Frontal cortex (tissue), 4 donors: ENCODE measurements at places on chromosomes 12 and 14. TPM values are rescaled to one million over a fixed set of nuclear protein-coding genes. Genes with fewer than 3 reads are reported as not detected.

HIF1A gene
- total RNA-seq = 151 TPM

KLRG1 gene
- total RNA-seq = 8.6 TPM

CIT gene
- 11.4 TPM for total RNA-seq

TAS2R7 gene
- total RNA-seq = 0.41 TPM

EML5 gene
- 32.6 TPM for total RNA-seq

HOXC12 gene
- total RNA-seq = not detected

NKX2-1 gene
- 0.82 TPM for total RNA-seq

USP5 gene
- 77.5 TPM for total RNA-seq

FOXG1 gene
- 65.2 TPM for total RNA-seq

SERPINA9 gene
- not detected for total RNA-seq

CCDC184 gene
- total RNA-seq = 18.8 TPM

RFX4 gene
- total RNA-seq = 2.9 TPM

NXPH4 gene
- 0.82 TPM for total RNA-seq

ISCU gene
- total RNA-seq = 40.8 TPM

IRF9 gene
- 12.2 TPM for total RNA-seq

GALNT16 gene
- total RNA-seq = 4.1 TPM

ZFHX2 gene
- 1.2 TPM for total RNA-seq

NUAK1 gene
- total RNA-seq = 54.6 TPM

TMEM132C gene
- total RNA-seq = 4.1 TPM

SAMD15 gene
- 12.6 TPM for total RNA-seq

TRHDE gene
- 40.4 TPM for total RNA-seq

CLEC4E gene
- total RNA-seq = not detected

COPS7A gene
- 24.5 TPM for total RNA-seq

SMCO2 gene
- total RNA-seq = not detected

PRR13 gene
- 4.9 TPM for total RNA-seq

EPYC gene
- not detected for total RNA-seq

LTB4R2 gene
- total RNA-seq = 1.6 TPM
